Amniotic stem cell (primary cell): ENCODE measurements at places on chromosomes 11 and 22.

DNA sequence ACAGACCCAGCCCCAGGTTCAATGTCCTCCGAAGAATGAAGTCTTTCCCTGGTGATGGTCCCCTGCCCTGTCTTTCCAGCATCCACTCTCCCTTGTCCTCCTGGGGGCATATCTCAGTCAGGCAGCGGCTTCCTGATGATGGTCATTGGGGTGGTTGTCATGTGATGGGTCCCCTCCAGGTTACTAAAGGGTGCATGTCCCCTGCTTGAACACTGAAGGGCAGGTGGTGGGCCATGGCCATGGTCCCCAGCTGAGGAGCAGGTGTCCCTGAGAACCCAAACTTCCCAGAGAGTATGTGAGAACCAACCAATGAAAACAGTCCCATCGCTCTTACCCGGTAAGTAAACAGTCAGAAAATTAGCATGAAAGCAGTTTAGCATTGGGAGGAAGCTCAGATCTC is 14.1 kb downstream of the APOL1 start:
- no peak for DNase-seq

DNA sequence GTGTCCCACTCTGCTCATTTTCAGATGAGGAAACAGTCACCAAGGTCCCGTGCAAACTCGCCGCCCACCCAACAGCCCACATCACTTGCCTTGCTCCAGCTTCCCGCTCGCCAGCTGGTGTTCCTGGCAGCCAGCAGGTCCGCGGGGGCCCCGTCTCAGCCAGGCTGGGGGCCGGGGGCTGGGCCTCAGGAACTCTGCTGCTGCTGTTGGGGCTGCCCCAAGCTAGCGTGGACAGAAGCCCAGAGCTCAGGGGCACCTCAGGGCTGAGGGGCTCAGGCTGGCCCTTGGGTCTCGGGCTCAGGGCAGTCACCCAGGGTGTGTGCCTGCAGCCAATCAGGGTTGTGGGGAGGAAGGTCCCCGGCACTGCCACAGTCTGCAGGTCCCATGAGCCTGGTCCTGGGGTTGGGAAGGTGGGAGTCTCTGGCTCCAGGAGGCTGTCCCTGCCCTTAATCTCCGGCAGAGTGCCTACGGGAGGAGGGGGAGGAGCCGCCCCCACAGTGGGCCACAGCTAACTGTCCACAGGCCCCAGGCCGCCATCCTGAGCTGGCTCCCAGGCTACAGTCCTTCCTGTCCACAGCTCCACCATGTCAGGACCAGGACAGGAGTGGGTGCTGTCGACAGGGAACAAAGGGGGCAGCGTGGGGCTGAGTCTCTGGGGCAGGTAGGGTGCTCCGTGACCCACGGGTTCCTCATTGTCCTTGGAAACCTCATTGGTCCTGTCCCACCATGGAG is 65.2 kb downstream of the ARFGAP3 start:
- no peak for DNase-seq

DNA sequence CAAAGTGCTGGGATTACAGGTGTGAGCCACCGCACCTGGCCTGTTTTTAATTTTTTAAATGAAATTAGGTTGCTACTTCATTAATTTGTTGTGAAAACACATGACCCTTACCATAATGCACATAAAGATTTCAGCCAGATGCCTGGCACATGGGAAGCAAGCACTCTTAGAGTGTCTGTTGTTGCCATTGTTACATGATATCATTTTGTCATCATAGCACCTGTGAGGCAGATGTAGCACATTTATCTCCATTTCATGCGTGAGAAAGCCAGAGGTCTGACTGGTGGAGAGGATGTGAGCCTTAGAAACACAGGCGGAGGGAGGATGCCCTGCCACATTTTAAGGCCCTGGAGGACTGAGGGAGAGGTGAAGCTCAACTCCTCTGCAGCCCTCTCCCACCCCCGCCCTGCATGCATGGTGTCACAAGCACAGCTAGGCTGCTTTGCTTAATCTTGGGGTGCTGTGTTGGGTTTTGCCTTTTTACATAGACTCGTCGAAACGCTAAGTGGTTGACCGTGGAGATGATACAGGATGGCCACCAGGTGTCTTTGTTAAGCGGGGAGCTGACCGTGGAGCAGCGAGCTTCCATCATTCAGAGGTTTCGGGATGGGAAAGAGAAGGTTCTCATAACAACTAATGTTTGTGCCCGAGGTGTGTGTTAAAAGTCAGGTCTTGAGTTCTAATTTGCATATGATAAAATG is 14.0 kb downstream of the DDX25 start:
- DNase-seq = no peak

GRCh38 chr22:25447067-25447685 is 117.3 kb upstream of the GRK3 start:
- DNase-seq = no peak

GRCh38 chr22:39081598-39081997 is 4.5 kb downstream of the APOBEC3G start:
- no peak for DNase-seq

- DNase-seq = no peak
Measured at GRCh38 chr11:59814021-59814420, 3.4 kb upstream of the MRPL16 start.

GRCh38 chr11:45815747-45816146 is 10.8 kb downstream of the SLC35C1 start:
- no peak for DNase-seq

DNA sequence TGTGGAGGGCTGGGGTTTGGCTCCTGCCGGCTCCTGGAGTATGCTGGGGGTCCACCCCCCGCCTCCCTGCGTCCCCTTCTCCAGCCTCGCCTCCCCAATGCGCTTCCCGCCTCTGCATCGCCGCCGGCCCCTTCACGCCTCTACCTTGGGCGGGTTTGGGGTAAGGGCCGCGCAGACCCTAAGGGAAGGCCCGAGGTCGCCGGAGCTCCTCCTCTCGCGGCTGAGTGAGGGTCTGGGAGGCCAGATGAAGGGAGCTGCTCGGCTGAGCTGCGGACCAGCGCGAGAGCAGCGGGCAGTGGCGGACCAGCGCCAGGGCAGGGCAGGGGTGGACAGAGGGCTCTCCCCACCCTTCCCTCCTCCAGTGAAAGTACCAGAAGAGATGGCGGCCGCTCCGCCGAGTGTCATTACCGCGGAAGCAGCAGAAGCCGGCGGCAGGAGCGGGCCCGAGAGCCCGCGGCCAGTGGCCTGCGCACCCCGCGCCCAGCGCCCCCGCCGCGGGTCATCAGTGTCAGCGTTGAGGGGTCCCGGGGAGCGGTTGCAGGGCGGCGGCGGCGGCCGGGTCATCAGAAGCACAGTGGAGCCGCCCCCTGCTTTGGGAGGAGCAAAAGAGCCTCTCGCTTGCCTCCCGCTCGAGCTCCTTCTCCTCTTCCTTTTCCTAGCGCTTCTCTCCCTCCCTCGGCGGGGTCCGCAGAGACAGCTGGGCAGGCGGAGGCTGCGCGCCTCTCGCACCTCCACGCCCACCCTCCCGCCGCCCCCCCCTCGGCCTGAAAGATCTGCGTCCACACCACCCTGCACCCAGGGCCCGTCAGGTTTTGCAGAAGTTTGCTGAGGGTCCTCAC is 255.6 kb upstream of the CADM1 start:
- DNase-seq = no peak

GRCh38 chr22:37121887-37122591 is 12.5 kb upstream of the TMPRSS6 start:
- DNase-seq = no peak

DNA sequence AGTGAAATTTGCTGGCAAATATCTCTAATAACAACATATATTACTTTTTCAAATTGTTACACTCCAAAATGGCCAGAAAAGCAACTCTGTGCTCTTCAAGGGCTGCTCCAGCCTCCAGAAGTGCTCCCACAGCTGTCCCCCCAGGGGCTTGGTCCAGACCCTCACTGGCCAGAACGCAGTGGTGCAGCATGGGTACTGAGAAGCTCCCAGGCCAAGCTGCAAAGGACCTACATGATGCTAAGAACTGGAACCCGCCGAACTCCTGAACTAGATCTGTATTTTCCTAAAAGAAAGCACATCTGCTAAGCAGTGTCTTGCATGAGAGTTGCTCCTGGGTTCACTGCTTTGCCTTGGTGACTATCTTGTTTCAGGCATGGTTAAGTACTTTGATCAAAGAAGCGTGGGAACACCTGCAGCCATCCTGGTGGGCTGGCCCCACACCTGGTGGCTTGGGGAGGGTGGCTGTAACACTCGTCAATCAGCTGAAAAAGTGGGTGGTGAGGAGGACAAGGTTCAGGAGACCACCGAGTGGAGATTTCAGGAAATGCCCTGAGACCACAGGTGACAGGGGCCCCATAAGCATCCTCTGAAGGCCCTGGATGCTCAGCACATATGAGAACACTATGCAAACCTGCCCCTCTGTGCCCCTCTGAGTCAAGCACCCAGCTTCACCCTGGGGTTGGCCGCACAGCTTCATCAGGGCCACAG is 72.7 kb upstream of the PITPNB start:
- no peak for DNase-seq

GRCh38 chr22:36578619-36579018 is 49.7 kb upstream of the EIF3D start:
- no peak for DNase-seq

DNA sequence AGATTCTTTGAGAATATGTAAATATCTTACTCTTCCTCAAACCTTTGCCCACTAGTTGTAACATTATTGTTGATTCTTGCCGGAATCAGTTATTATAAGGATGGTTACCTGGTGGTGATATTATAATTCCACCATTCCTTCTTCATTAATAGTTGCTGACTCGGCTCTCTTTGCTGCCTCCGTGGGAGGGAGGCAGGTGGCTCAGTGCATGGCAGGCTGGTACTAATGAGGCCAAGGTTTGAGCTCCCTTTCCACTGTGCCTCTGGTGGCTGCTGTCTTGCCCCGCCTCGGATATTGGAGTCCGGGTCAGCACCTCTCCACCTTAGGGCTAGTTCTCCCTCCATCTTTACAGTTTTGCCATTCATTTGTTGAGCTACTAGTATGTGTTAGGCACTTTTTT is 12.7 kb downstream of the CD6 start:
- DNase-seq = no peak

GRCh38 chr22:21939461-21939913 is 13.2 kb downstream of the PPM1F start:
- no peak for DNase-seq

- DNase-seq = no peak
Measured at GRCh38 chr11:130188585-130189347, 29.2 kb downstream of the ST14 start.

DNA sequence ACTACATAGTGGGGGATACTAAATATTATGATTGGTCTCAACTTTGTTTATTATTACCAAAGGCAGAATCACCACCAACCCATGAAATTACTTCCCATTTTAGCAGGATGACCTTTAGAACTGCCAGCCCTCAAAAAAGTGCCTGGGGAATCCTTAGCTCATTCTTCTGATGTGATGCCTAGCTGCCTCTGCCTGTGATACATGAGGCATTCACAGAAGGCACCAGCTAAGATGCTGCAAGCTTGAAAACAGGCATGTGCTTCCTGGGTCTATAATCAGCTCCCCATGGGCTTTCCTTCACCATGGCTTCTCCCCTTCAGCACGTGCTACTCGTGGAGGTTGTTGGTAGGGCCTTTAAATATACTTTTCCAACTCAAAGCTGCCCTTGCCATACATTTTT is 50.4 kb upstream of the ARHGAP20 start:
- DNase-seq = peak; percentile 43

DNA sequence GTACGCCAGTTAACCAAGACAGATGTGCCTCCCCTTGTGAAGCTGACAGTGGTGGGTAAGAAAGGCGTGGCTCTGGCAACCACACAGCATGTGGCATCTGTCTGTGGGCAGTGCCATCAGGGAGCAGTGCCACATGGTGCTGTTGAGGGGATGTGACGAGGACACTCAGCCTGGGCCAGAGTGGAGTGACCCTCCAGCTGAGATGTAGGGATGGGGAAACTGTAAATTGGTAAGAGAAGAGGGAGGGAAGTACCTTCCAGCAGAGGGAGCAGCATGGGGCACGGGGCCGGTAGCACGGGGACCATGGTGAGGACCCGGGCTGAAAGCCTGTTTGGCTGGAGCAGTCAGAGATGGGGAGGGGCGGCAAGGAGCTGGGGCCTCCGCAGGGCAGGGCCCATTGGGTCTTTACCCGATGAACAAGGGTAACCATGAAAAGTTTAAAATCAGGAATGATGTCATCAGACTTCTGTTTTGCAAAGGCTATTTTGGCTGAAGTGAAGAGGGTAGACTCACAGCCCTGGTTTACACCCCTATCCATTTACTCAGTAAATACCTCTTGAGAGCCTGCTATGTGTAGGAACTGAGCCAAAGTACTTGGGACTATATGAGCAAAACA is 10.4 kb downstream of the TMPRSS6 start:
- no peak for DNase-seq

DNA sequence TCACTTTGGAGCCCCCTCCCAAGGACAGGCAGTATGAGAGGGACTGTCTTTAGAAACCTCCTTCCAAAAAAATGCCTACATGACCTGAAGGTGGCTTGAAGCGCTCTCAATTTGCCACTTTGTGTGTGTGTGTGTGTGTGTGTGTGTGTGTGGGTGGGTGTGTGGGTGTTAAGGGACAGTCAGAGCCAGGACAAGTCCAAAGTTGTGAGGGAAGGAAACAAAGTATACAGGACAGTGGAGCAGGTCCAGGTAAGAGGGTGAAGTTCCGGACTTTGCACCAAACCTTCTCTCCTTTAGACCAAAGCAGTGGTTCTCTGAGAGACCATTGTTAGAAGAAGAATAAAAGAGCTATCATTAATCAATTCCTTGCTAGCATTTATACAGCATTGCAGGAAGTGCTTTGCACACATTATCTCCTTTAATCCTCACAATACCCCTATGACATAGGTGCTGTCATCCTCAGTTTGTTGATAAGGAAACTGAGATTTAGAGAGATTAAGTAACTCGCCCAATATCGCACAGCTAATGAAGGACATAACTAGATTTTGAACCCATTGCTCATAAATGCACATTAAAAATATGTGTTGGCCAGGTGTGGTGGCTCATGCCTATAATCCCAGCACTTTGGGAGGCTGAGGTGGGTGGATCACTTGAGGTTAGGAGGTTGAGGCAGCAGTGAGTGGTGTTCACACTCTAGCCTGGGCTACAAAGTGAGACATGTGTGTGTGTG is 12.4 kb upstream of the SLC5A1 start:
- DNase-seq = no peak

GRCh38 chr11:117180020-117180419 is 1.5 kb downstream of the SIDT2 start:
- no peak for DNase-seq

- DNase-seq = no peak
Measured at GRCh38 chr11:13328286-13328685, 50.7 kb downstream of the BMAL1 start.

- no peak for DNase-seq
Measured at GRCh38 chr11:11280826-11281225, 72.2 kb downstream of the CSNK2A3 start.
